Bronchial epithelial cell (primary cell): ENCODE measurements at places on chromosomes 2 and 18.

DNA sequence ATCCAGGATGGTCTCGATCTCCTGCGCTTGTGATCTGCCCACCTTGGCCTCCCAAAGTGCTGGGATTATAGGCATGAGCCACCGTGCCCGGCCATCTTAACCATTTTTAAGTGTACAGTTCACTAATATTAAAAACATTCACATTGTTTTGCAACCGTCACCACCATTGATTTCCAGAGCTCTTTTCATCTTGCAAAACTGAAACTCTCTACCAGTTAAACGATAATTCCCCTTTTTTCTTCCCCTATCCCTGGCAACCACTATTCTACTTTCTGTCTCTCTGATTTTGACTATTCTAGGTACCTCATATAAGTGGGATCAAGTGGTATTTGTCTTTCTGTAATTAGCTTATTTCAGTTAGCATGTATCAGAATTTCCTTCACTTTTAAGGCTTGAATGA is 16.8 kb upstream of the NEUROD1 start:
- no peak for DNase-seq

- DNase-seq: peak; percentile 62
These were observed 97.1 kb upstream of the TMEM178A start for GRCh38 chr2:39568561-39569006.

DNA sequence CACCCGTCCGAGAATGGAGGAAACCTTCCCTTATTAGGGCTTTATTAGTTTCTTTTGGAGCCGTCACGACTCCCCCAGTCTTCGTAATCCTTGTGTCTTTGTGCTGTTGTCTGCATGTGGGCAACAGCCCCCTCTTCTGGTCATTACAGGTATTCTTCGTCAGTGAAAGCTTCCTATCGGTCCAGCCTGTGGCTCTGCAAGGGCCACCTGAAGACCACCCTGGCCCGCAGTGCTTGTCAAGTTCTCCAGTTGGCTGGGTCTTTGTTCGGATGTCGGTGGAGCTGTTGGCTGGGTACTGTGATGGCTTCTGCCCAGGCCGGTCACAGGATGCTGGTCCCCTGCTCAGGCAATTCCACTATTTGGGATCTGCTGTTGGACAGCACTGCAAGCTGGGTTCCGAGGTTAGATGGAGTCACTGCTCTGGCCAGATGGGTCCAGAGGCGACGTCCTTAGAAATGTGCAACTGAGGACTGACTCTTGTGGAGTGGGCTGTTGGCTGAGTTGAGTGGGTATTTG is 19.2 kb downstream of the E2F6 start:
- DNase-seq: peak; percentile 61

GRCh38 chr2:19224011-19224410 is 134.4 kb downstream of the OSR1 start:
- DNase-seq: no peak

DNA sequence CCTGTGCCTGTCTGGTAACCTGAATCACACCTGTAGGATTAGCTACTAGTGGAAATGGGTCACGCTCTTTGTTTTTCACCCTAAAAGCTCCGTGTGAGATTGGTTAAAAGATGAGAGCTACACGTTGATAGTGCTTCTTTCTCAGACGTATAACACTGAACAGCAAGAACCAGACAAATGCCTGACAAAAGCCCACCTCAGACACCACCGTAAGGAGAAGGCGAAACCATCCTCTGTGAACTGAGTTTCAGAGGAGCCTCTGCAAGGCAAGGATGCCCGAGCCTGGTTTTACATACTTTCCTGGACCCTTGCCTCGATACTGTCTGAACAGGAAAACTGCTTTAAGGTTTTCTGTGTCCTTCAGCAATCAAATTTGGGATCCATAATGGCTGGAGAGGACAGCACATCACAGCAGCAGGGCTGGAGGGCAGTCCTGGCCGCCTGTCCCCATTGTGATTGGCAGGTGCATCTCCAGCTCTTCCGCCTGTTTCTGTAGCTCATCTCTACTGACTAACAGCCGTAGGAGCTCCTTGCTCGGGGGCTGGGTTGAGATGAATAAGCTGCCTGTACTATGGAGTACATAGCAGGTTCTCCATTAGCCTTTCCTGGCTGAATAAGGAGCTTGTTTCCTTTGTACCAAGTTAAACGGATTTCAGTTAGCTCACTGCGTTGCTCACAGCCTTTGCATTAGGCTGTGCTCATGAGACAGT is 155.5 kb downstream of the MYT1L start:
- no peak for DNase-seq
